ENCODE measurements at places on chromosomes 7 and 10.

DNA sequence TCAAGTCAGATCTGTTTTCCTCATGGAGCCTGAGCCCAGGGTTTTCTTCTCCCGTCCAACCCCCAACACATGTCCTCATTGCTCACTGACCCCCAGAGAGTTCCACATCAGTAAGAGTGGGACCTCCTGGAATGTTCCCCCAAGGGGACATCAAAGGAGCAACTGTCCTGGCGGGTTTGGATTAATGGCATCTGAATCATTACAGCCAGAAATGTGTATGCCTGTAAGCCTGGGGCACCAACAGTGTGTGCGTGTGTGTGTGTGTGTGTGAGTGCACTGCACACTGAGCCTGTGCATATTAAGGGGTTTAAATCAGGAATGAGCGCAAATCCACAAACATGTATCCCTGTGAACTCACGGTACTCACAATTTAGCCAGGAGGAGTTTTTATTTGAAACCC lies 222.3 kb downstream of the PLXNA4 start:
- H3K4me3 ChIP-seq, result no peak overlapping the region
- no peaks in the 10 kb centered on the region for H3K36me3 ChIP-seq
- H3K4me1 ChIP-seq, result no peaks in the 10 kb centered on the region
- no peak overlapping the region for H3K27ac ChIP-seq

- no peak overlapping the region for H3K4me3 ChIP-seq
- H3K27ac ChIP-seq, result no peak overlapping the region
- no peaks in the 10 kb centered on the region for H3K27me3 ChIP-seq
Measured at GRCh38 chr7:43502941-43503340, 80.0 kb upstream of the STK17A start.

GRCh38 chr10:5951167-5951711 lies 26.1 kb downstream of the IL15RA start:
- H3K27me3 ChIP-seq, result no peaks in the 10 kb centered on the region
- H3K4me1 ChIP-seq, result peaks cover 14% of the 10 kb centered on the region
- peak overlapping the region; percentile 35 for H3K27ac ChIP-seq
- H3K36me3 ChIP-seq, result no peaks in the 10 kb centered on the region

DNA sequence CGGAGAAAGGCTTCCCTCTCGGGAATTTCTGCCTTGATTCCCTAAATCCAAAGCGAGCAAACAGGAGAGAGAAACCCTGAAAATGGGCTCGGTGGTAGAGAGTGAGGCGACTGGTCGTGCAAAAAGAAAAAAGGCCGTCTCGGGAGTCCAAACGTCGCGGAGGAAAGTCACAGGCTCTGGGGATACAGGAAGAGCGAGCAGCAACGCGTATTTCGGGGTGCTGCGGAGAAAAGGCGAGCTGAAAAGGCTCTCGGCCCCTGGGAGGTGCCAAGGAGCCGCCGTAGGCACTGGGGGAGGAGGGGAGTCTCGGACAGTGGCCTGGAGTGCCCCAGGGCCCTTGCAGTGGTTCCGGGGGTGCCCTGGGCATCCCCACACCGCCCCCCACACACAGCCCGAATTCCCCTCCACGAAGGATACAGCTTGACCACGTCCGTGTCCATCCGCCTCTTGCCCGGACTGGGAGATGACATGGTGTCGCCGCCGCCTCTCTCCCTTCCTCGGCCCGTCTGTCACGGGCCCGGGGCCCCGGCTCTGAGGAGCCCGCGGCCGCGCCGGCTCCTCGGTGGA lies 591 bp downstream of the UBE2H start:
- peaks cover 9% of the 10 kb centered on the region for H3K36me3 ChIP-seq
- no peak for DNase-seq
- H3K4me3 ChIP-seq, result peak overlapping the region; percentile 95
- no peaks in the 10 kb centered on the region for H3K27me3 ChIP-seq
- peak overlapping the region; percentile 96 for H3K27ac ChIP-seq
- H3K4me1 ChIP-seq, result peaks cover 19% of the 10 kb centered on the region

DNA sequence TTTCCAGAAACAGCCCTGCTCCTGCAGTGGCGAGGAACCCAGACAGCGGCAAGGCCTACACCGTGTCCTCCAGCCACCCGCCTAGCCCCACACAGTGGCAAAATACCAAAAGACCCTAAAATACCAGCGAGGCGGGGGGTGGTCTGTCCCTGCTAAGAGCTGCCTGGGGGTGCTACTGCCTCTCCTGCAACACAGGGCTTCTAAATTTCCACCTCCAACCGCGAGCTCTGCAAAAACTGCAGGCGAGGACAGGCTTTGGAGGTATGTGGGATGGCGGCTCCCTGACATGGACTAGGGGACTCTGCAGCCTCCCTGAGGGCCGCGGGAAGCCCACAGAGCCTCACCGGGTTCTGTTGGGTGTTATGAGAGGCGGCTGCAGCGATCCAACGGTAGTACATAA lies 122.3 kb downstream of the WDR37 start:
- H3K27ac ChIP-seq, result no peak overlapping the region
- H3K36me3 ChIP-seq, result no peaks in the 10 kb centered on the region
- H3K4me1 ChIP-seq, result no peaks in the 10 kb centered on the region

DNA sequence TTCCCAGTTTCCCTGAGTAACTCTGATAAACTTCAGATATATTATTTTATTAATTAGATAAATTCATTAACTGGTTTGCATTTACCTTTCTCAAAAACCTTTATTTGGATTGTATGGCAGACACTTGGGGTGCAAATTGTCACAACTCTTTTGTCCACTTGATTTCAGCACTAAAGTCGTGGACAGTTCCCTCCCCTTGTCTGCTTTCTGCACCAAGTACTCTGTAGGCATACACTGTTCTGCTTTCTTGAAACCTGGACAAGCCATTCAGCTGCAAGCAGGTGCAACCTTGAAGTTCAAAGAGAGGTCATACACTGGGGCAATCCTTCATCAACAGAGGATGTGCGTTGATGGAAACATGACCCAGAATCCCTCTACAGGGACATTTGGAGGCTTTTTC lies 162.9 kb downstream of the ARL5B start:
- no peak for DNase-seq
- H3K4me1 ChIP-seq, result no peaks in the 10 kb centered on the region
- H3K4me3 ChIP-seq, result no peak overlapping the region

DNA sequence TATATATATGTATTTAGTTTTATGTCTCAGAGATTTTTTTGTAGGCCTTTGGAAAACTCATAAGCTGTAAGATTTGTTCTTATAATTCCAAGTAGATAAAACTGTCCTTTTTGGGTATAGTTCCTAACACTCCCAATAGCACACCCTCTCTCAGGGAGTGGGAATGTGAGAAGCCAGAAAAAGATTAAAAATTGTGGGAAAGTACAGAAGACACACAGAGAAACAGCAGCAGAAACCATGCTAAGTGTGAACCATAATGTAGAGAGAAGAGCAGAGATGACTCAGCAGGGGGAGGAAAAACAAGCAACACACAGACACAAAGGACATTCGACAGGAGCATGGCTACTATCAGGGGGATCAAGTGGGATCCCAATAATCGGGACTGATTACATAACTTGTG lies 401.6 kb downstream of the MAGI2 start:
- H3K27ac ChIP-seq, result no peak overlapping the region
- no peaks in the 10 kb centered on the region for H3K36me3 ChIP-seq
- no peak for DNase-seq

DNA sequence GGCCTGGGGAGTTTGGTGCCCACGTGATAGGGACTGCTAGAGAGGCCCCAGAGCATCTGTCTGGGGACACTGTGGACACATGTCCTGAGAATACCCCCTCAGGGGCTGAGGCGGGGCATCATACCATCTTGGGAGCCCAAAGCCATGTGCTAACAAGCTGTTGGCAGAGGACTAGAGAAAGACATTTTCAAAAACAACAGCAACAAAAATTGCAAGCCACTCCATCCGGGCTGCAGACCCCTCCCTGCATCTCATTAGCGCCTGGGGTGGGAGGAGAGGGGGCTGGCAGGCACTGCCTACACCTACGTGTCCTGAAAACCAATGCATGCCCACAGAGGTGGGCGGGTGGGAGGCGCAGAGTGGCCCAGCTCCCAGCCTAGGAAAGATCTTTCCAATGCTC lies 507.4 kb upstream of the PODXL start:
- peaks cover 26% of the 10 kb centered on the region for H3K4me1 ChIP-seq
- DNase-seq, result no peak
- H3K27me3 ChIP-seq, result no peaks in the 10 kb centered on the region
- H3K36me3 ChIP-seq, result no peaks in the 10 kb centered on the region

DNA sequence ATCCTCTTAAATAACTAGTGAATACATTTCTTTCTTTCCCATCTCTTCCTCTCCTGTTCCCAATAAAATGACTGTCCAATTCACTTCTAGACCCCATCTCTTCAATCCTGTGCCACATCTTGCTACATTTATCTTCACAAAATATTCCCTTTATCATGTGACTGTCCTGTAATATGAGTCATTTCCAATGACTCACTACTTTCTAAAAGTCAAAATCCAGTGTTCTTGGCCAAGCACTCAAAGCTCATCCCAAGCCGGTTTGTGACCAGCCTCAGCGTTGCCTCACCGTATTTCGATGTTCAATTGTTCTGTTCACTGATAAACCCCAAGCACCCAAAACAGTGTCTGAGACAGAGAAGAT lies 104.7 kb downstream of the PARD3 start:
- no peak overlapping the region for H3K4me3 ChIP-seq
- H3K27ac ChIP-seq, result peak overlapping the region; percentile 24
- peaks cover 32% of the 10 kb centered on the region for H3K4me1 ChIP-seq
- no peaks in the 10 kb centered on the region for H3K27me3 ChIP-seq

DNA sequence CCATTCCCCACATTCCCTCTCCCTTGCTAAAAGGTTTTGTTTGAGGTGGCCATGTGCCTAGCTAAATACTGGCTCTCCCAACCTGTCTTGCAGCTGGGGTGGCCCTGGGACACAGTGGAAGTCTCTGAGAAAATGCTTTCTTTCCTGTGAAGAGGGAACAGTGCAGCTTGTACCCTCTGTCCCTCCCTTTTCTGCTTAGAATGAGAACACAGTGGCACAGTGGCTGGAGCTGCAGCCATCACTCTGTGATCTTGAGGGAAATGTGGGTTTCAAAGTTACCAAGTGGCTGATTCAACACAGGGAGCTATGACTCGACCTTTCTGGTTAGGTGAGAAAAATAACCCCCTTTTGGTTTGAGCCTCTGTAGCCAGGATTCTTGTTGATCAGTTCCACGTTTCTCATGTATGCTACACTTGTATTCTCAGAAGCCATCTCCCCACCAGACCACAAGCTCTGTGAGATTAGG lies 62.7 kb upstream of the CARD11 start:
- H3K36me3 ChIP-seq, result no peaks in the 10 kb centered on the region
- peaks cover 4% of the 10 kb centered on the region for H3K4me1 ChIP-seq
- DNase-seq, result no peak
- no peak overlapping the region for H3K4me3 ChIP-seq
- no peaks in the 10 kb centered on the region for H3K27me3 ChIP-seq

- H3K4me1 ChIP-seq, result peaks cover 3% of the 10 kb centered on the region
- H3K27ac ChIP-seq, result peak overlapping the region; percentile 47
- H3K4me3 ChIP-seq, result no peak overlapping the region
- no peaks in the 10 kb centered on the region for H3K27me3 ChIP-seq
Measured at GRCh38 chr7:46153583-46153950, 232.5 kb upstream of the IGFBP3 start.

DNA sequence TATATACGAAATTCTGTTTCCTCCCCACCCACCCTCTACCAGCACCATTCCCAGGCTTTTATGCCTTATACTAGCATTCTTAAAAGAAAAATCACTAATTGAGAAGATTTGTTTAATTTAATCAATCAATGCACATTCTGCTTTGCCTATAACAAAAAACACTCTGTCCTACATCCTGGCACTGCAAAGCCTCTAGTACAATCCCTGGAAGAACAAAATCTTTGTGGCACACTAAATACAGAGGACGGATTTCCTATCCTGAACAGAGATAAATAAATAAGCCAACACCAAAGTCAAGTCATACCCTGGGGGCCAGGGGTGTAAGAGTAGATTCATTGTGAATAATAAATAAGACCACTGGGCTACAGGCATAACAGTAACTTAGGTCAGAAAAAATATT lies 34.3 kb downstream of the USP54 start:
- no peak for DNase-seq
- H3K4me3 ChIP-seq, result no peak overlapping the region
- H3K27ac ChIP-seq, result no peak overlapping the region
- H3K4me1 ChIP-seq, result no peaks in the 10 kb centered on the region

- H3K4me1 ChIP-seq, result peaks cover 30% of the 10 kb centered on the region
- peak overlapping the region; percentile 58 for H3K27ac ChIP-seq
- no peak overlapping the region for H3K4me3 ChIP-seq
- peak; percentile 80 for DNase-seq
- no peaks in the 10 kb centered on the region for H3K27me3 ChIP-seq
Measured at GRCh38 chr10:90179696-90180407, 478.5 kb downstream of the KIF20B start.

DNA sequence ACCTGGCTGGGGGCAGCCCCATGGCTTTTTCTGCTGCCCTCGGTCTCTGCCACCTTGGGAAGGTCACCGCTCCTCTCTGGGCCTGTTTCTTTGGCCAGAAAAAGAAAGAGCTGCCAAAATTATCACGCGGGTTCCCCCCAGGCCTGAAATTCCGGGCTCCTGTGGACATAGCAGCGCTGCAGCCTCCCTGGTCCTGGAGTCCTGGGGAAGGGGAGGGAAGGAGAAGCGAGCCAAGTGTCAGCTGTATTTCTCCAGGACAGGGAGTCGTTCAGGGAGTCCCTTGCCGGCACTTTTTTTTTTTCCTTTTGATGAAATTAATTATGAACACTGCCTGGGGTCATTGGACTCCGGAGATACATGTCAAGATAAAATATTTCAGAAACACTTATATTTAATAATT lies 152.3 kb upstream of the GPR26 start:
- H3K4me3 ChIP-seq, result no peak overlapping the region
- no peaks in the 10 kb centered on the region for H3K4me1 ChIP-seq
- DNase-seq, result no peak

- H3K4me1 ChIP-seq, result no peaks in the 10 kb centered on the region
- no peak overlapping the region for H3K27ac ChIP-seq
- H3K27me3 ChIP-seq, result no peaks in the 10 kb centered on the region
- no peak for DNase-seq
Measured at GRCh38 chr7:86980223-86980622, 79.2 kb downstream of the ELAPOR2 start.

- H3K27me3 ChIP-seq, result no peaks in the 10 kb centered on the region
- H3K4me3 ChIP-seq, result no peak overlapping the region
- H3K36me3 ChIP-seq, result no peaks in the 10 kb centered on the region
- H3K27ac ChIP-seq, result no peak overlapping the region
- H3K4me1 ChIP-seq, result no peaks in the 10 kb centered on the region
Measured at GRCh38 chr10:69712342-69712741, 82.3 kb downstream of the FAM241B start.

- no peak overlapping the region for H3K27ac ChIP-seq
- no peak overlapping the region for H3K4me3 ChIP-seq
Measured at GRCh38 chr10:43166880-43167497, 28.7 kb downstream of the CSGALNACT2 start.

Measured in RWPE2 (cell line).